RKO (cell line): ENCODE measurements at places on chromosomes 13 and 19.

GRCh38 chr13:98556968-98557631 lies 19.8 kb downstream of the STK24 start:
- DNase-seq = no peak

- DNase-seq = no peak
Measured at GRCh38 chr19:8682931-8683330, 15.7 kb downstream of the ACTL9 start.

DNA sequence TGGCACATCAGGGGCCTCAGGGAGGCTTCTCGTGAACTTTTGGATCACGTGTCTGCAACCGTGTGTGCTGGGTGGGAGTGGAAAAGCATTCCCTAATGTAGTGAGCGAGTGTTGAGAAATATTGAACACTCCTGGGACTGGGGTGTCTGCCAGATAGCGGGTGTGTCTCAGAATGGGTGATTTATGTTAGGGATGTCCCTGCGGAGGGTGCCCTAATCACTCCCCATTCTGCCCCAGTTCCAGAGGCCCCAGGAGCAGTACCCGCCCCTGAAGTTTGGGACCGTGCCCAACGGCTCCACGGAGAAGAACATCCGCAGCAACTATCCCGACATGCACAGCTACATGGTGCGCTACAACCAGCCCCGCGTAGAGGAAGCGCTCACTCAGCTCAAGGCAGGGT lies 24.2 kb upstream of the GRWD1 start:
- no peak for DNase-seq

- DNase-seq = no peak
Measured at GRCh38 chr19:35360880-35361420, 2.7 kb downstream of the FFAR3 start.

- DNase-seq = no peak
Measured at GRCh38 chr13:21031594-21032275, 29.7 kb downstream of the LATS2 start.

DNA sequence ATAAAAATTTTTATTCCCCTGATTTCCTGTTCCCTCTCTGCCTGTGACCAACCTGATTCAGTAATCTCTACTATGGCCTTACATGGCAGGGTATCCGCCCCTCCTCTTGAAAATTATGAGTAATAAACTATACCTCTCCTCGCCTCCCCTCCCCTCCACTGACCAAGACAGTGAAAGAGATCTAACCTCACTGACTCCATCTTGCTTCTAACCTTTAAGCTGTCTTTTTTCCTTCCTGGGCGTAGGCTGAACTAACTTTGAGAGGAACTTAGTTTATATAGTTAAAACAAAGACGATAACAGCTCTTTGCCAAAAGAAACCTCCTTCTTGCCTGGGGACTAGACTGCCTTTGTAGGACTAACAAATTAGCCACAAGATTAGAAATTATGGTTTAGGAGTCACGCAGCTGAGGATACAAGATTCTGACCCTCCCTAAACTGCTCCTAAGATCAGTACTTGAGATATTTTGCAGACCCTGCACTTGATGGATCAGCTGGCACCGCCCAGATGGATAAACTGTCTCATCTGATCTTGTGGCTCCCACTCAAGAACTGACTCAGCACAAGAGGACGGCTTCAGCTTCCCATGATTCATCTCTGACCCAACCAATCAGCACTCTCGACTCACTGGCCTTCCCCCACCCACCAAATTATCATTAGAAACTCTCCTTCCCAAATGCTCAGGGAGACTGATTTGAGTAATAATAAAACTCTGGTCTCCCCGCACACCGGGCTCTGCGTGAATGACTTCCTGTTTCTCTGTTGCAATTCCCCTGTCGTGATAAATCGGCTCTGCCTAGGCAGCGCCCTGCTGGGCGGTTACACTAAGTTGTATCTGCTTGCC lies 187.1 kb downstream of the TDRD3 start:
- peak; percentile 69 for DNase-seq

GRCh38 chr19:15178629-15179308 lies 22.0 kb downstream of the NOTCH3 start:
- no peak for DNase-seq

DNA sequence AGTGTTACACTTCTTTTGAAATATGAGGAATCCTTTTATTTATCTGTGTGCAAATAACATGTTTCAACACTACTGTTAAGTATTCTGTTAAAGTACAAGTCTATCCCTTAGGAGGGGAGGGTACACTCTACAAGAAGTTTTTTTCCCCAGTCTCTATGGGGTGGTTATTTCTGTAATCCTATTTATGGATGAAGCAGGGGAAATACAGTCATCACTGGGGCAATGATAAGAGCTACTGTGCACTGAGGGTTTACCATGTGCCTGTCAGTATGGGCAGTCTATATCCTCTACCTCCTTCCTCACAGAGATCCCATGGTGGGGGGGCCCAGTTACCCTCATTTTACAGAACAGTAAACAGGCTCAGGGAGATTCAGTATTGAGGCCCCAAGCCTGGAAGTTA lies 16.6 kb upstream of the TRIM13 start:
- no peak for DNase-seq

DNA sequence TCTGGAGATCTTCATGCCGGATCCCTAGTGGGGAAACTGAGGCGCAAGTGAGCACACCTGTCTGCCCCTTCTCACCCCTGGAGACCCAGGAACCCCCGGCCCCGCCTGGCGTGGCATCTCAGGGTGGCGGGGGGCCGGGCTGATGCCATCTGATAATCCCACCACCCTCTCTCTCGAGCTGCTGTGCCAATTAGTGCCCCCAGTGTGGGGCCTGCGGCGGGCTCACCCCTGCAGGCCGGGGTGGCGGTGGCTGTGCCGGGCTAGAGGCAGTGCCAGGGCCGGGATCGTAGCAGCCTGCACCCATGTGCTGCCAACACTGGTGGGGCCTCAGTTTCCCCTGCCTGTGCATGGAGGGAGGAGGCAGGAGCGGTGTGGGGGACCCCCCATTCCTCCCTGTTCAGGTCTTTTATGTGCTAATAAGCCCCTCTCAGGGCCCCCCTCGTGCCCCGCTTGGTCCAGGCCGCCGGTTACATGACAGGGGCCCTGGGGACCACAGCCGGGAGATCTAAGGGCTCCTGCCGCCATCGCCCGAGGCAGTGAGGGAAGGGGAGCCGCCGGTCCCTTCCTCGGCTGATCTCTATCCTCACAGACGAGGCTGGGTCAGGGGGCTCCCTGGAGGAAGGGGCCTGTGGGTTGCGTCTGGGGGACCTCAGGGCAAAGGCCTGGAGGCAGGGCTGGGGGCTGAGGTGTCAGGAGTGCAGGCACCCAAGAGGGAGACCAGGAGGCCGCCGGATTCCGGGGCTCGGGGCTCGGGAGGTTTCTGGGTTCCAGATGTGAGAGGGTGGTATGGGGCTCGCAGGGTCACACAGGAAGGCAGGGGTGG lies 8.3 kb downstream of the EFNA2 start:
- no peak for DNase-seq

DNA sequence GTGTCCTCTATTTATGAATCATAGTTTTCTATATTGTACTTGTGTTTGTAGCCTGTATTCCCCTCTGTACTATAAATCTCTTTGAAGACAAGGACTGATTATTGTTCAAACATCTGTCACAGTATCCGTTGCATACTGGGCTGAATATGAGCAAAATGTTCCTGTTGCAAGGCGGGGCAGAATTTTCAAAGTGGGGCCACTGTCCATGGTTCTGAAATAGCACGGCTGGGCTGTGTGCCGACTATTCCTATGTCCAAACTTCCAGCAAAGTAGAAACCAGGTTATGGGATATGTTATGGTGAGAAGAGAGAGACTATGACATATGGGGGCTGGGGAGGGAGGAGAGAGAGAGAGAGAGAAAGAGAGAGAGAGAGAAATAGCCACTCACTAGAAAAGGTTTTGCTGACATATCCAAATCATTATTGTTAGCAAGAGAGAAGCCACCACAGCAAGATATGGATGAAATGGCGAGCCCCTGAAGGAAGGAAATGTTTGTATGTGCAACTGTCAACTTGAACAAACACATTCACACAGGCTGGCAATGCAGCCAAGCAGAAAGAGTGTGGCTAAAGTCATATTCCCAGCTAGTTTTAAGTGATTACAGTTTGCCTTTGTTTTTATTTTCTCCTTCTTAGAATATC lies 107.0 kb upstream of the GPR12 start:
- peak; percentile 38 for DNase-seq

DNA sequence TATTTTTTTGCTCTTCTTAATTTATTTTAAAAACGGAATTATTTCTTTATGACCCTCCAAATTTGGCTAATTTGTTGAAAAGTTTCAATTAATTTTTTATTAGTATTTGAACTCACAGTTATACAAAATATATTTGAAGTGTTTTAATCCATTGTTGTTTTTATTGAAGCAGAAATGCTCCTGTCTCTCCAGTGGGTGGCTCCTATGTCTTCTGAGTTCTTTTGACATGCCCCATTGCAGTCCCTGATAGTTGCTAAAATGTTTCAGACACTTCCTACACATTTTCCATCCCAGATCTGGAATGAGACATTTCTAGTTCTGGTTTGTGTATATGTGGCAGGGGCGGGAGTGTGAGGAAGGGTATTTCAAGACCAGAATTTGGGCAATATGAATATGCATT lies 579.4 kb upstream of the PRR20A start:
- DNase-seq = peak; percentile 61

DNA sequence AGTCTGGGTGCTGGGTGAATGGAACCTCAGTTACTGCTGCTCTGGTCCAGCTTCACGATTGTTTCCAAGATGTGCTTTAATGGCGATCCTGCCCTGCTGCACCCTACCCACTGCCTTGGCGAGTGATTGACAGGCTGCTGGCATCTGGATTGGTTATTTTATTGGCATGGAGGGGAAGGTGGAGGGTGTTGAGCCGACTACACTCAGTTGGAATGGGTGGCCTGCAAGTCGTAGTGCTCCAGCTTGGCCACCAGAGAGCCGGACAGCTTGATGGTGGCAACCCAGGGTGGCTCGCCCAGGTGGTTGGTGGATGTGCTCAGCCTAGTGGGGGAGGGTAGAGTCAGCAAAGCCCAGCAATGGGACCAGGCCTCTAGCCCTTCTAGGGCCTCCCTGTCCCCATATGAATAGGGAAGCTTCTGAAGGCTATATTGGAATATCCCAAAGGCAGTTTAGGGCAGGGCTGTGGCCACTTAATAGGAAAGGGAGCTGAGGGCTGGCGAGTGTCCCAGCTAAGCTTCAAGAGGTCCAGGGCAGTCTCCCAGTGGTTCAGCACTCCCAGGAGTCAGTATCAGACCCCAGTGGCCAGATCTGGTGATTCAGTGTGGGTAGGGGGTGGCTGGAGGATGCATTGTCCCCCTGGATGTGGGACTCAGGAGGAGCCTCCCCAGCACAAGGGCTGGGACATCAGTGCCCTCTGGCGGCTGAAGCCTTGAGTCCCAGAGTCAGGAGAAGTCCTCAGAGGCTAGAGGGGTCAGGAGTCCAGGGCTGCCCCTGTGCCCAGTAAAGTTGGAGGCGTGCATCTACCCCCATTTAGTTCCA lies 3.4 kb downstream of the GGN start:
- DNase-seq = no peak

GRCh38 chr13:29418026-29418425 lies 177.5 kb downstream of the SLC7A1 start:
- no peak for DNase-seq

- DNase-seq = no peak
Measured at GRCh38 chr19:39518975-39519374, 4.0 kb downstream of the SELENOV start.

DNA sequence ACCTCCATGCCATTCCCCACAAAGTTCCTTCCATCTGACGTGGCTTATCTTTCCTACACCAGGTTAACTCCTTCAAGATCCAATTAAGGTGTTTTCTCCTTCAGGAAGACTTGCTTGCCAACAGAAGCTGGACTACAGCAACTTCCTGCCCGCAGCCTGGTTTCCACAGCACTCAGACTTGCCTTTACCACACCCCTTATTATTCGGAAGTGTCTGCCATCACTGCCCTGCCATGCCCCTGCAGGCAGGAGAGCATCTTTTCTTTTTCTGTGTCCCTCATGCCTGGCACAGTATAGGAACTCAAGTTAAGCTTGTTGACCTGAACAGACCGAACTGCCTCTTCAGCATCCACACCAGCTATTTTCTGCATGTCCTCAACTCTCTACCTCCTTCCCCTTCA lies 168.0 kb downstream of the FOXO1 start:
- no peak for DNase-seq

GRCh38 chr13:87798536-87798935 lies 127.4 kb downstream of the SLITRK5 start:
- DNase-seq = no peak

DNA sequence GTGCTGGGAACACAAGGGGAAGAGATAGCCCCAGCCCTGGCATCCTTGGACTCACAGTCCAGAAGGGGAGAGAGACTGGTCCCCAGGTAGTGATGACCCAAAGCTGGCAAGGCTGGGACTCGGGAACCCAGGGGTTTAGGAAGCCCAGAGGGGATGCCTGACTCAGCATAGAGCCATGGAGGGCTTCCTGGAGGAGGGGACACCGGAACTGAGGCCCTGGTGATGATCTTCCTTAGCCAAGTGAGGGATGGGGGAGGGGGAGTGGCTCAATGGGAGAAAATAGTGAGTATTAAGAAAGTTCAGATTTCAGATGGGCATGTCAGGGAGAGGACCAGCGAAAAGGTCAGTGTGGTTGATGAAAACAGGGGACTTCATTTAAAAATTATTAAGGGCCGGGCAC lies 26.8 kb downstream of the EXOC3L2 start:
- DNase-seq = no peak

DNA sequence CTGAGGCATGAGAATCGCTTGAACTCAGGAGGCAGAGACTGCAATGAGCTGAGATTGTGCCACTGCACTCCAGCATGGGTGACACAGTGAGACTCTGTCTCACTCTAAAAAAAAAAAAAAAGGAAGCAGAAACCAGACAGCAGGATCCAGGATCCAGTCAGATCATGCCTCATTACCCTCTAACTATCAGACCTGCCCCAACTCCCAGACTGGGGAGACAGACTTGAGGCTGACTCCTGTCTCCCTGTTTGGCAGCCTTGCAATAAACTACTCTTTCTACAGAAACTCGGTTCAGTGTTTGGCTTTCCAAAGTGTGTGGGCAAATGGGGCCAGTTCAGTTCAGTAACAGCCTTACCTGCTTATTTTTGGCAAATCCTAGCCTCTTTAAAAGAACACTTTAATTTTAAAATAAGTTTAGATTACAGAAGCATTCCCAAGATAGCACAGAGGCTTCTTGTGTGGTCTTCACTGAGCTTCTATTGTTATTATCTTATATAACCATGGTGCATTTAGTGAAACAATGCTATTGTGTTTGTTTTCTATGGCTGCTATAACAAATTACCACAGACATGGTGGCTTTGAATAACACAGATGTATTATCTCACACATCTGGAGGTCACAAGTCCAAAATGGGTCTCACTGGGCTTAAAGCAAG lies 18.5 kb downstream of the RASL11A start:
- DNase-seq = no peak

GRCh38 chr19:50330365-50331078 lies 1.3 kb upstream of the KCNC3 start:
- peak; percentile 80 for DNase-seq
